ENCODE measurements at places on chromosomes 2 and 18. TPM values are rescaled to one million over a fixed set of nuclear protein-coding genes. Genes with fewer than 3 reads are reported as not detected.

HOXD13 gene
- 5.2 TPM for total RNA-seq

TSPYL6 gene
- total RNA-seq = not detected

MALL gene
- total RNA-seq = 20.9 TPM

ERFE gene
- total RNA-seq = 7.7 TPM

DRC1 gene
- total RNA-seq = not detected

LAMA1 gene
- total RNA-seq = 222 TPM
